Mesothelial cell of epicardium (in vitro differentiated cells): ENCODE measurements at places on chromosomes 2 and 18.

- DNase-seq, result no peak
Measured at GRCh38 chr18:39172695-39173421, 1607.3 kb upstream of the CELF4 start.

DNA sequence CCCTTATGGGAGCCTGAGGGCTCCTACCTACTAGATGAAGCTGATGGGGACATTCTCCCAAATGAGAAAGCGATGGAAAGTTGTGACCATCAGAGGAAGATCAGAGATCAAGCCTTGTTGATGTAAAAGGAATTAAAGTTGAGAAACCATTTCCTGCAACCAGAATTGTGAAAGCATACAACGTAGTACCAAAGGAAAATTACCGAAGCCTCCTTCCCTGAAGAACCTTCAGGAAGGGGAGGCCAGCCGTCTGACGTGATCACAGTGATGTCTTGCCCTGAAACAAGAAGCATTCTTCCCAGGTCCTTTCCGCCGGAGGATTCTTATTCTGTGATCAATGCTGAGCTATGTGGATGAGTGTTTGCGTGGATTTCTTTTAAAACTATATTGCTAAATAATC, 211.6 kb upstream of the TNP1 start:
- no peak for DNase-seq

DNA sequence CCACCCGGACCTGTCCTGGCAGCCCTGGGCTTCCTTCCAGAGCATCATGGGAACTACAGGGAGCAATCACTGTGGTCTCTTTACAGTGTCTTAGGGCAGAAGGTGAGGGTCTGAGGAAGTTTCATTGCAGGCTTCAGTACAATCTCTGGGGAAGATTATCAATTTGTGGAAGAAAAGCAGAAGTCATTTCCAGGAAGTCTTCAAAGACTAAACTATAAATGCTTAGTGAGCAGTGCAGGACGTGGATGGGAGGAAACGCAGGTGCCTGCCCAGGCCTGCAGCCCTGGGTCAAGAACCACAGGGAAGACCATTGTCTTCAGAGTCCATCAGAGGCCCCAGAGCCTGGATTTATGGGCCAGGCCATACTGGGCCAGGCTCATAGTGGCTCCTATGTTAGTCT, 54.3 kb downstream of the INO80C start:
- no peak for DNase-seq

DNA sequence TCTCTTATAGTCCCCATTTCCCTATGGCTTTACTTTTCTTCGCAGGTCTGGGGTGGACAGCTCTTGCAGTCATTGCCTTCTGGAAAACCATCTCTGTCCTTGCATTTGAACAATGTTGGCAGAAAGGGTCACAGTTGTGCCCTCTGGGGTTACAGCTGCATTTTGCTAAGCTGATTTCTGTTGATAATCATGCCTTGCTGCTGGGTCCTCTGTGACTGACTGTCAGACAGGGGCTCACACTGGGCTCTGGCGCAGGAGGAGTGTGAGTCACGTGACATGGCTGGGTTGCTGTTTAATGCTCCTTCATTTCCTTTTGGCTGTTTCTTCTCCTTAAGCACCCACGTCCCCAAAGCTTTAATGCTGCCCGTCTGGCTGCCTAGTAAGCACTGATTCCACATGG, 196.6 kb upstream of the LHCGR start:
- no peak for DNase-seq

DNA sequence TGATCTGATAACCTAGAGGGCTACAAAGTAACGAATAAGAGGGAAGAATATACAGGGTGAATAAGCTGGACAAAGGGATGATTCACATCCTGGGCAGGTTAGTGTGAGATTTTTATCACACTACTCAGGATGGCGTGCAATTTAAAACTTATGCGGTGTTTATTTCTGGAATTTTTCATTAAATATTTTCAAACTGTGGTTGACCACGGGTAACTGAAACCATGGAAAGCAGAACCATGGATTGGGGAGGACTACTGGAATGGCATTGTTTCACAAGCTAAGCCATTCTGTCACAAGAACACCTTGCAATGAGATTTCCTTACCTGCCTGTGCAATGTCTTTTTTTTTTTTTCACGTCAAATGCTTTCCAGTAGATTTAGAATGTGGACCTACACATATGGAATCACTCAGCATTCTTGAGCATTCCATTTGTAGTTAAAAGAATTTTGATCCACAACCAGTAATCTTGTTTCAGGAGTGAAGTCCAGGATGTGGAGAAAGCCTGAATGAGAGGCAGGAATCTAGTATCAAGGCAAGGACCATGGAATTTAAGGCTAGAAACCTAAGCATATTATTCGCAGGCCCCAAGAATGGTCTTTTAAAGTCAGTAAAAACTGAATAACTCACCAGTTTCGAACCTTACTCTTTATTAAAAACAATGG, 8.0 kb upstream of the CDK15 start:
- no peak for DNase-seq

DNA sequence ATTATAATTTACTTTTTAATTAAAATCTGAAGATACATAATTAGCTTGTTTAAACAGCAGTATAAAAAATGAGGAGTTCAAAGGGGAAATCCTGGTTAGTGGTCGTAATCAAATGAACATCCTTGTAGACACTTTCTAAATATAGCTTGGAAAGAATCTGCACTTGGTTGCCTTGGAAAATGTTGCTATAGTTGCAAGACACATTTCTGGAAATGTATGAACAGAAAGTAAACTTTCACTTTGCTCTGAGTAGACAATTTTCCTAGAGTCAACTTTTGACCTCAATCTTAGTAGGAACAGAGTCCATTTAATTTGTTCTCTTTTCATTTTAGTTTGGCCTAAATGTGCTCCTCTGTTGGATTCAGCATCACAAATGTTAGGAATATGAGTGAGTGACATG, 38.3 kb downstream of the GCA start:
- DNase-seq, result no peak

DNA sequence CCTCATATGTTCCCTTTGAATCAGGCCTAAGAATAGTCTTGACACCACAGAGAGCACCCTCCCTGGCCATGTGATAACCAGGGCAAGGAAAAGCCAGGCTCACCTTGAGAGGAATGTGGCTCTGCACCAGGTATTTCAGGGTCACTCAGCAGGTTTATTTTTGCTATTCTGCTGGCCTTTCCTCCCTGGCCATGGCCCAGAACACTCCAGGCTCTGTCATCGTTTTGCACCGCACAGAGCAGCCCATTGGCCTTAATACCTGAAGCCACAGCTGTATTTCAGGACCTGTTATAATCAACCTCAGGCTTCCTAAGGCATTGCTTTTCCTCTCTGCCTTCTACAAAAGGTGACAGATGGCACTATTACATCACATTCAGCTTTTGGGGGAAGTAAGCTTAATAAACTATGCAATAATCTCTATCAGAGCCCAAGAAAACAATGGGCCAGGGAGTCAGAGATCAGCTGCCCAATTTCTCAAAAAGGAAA, 668.3 kb downstream of the IRS1 start:
- DNase-seq, result no peak

DNA sequence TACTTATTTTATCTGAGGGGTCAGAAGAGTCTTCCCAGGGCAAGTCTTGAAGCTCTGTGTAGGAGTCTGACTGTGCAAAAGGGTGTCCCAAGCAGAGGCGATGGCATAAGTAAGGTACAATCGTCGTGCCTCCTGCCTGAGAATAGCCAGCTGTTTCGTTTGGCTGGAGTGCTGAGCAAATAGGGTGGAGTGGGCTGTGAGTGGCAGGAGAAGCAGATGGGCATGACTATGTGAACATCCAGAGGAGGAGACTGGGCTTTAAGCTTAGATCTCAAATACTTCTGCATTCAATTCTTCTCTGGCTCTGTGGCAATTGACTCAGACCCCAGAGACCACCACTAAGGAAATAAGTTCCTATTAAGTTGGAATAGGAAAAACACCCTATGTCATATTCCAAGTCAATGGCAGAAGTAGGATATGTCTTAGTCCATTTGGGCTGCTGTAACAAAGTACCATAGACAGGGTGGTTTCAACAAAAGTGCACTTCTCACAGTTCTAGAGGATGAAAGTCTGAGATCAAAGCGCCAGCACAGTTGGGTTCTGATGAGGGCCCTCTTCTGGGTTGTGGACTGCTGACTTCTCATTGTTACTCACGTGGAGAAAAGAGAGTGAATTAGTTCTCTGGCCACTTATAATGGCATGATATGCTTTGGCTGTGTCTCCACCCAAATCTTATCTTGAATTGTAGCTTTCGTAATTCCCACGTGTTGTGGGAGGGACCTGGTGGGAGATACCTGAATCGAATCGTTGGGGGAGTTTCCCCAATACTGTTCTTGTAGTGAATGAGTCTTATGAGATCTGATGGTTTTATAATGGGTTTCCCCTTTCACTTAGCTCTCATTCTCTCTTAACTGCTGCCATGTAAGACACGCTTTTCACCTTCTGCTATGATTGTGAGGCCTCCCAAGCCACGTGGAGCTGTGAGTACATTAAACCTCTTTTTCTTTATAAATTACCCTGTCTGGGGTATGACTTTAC, 120.2 kb downstream of the LPIN1 start:
- no peak for DNase-seq

DNA sequence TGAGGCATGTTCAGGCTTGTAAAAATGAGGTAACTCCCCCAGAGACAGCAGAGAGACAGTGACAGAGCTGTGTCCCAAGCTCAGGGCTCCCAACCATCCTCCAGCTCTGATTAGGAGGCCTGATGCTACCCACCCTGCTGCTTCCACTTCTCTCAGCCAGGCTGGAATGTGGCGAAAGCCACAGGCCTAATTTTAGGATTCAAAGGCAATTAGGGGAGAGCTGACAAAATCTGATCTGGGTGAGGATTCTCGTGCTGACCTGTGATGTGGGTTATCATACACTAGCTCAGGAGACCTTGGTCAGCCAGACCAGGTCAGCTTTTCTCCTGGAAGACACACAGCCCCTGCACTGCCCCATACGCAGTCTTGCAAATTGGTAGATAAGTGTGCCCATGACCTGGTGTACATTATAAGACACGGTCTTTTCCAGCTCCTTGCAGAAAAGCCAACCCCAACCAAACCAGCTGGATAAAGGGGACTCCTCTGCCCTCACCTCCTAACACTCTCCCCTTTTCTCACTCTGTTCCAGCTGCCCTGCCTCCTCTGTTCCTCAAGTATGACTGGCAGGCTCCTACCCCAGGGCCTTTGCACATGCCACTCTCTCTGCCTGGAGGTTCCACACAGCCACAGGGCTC, 225.9 kb downstream of the MGAT5 start:
- DNase-seq, result no peak

DNA sequence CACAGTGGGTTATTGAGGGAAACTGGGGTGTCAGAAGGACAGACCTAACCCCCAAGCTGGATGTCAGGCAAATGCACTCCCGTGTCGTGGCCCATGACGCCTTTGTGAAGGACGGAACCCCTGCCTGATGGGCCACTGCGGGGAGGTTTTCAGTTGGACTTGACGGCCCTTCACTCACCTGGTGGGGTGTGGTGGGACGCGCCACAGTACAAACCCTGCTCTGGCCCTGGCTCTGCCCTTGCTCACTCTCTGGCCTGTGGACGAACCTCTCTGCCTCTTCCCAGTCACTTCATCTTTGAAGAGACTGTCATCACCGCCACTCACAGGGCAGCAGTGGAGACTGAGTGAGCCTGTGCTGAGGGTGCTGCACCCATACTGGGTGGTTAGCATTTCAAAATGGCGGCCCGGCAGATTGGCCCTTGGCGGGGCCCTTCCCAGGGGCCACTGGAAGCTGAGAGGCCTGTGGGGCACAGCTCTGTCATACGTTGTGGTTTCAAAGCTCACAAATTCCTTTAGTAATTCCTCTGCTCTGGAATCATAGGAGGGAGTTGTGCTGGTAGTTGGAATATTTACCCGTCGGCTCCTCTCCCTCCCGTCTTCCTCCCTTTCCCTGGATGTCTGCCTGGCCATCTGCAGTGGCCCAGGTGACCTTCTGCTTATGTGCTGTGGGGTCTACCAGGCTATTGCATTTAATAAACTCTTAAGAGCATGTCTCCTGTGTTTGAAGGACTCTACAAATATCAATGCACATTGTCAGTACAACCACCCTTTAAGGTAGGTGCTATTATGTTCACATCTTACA, 200.6 kb downstream of the CTIF start:
- DNase-seq, result no peak

DNA sequence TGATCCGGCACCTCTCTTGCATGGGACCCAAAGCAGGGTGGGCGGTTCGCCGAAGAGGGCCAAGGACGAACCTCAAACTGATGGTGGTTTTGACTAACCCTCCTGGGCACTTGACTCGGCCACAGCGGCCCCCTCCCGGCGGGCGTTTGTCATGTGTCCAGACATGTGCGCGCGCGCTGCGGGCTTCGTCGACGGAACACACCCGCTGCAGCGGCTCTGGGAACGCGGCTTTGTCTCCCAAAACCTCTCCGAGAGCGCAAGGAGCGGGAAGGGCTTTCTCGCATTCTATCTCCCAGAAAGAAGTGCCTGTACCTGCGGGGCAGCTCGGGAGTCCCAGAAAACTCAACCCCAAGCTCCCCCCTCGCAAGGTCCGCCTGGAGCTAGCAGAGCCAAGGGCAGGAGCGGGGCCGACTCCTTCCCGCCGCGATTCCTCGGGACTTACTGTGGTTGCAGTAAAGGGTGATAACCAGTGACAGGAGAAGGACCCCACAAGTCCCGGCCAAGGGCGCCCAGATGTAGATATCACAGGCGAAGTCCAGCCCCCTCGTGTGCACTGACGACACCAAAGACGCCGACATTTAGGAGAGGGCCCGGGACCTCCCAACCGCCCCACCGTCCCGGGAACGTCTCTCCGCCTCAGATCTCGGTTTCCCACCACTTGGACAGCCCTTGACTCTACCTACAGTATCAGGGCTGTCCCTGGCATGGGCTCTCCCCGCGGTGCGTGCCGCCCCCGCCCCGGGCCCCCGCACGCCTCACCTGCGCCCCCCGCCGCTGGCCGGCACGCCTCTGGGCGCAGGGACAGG, 1.6 kb downstream of the CD8A start:
- no peak for DNase-seq

DNA sequence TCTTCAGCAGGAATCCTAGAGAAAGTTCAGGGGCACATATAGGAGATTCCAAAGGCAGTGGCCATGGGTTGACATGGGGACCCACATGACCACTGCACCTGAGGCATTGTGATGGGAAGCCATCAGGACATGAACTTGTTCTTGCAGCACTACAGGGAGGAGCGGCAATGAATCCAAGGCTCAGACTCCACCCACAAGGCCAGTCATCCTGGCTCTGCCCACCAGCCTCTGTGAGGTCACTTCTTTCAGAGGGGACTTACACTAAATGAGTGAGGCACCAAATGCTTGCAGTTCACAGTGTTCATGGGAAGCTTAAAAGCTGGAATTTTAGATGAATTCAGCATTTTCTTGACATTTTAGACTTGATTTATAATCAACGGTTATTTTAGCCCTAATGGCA, 254.2 kb downstream of the SETBP1 start:
- DNase-seq, result no peak

- no peak for DNase-seq
Measured at GRCh38 chr2:218329027-218329825, 27.4 kb upstream of the CATIP start.

GRCh38 chr2:222427646-222428301, 3.4 kb downstream of the SGPP2 start:
- DNase-seq, result no peak

- DNase-seq, result no peak
Measured at GRCh38 chr2:67701011-67701410, 303.9 kb downstream of the ETAA1 start.
